ENCODE measurements at places on chromosomes 5 and 9.

DNA sequence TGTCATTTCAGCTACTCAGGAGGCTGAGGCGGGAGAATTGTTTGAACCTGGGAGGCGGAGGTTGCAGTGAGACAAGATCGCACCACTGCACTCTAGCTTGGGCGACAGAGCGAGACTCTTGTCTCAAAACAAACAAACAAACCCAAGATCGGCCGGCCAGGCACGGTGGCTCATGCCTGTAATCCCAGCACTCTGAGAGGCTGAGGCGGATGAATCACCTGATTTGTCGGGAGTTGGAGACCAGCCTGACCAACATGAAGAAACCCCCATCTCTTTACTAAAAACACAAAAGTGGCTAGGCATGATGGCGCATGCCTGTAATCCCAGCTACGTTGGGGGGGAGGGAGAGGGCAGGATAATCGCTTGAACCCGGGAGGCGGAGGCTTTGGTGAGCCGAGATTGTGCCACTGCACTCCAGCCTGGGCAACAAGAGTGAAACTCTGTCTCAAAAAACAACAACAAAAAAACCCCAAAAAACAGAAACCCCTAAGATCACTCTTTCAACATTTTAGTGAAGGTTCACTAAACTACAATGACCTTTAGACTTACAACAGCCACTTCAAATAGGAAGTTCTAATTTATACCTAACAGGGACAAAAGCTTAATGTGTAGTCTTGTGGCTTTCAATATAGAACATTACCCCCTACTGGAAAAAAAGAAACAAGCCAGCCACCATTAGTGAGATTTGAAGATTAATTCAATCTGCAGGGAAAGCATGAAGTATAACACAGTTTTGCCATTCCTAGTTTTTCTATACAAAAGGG, 7.0 kb downstream of the HSPA9 start:
- no peak for DNase-seq

GRCh38 chr9:88995200-88995577, 3.9 kb downstream of the S1PR3 start:
- no peak for DNase-seq

DNA sequence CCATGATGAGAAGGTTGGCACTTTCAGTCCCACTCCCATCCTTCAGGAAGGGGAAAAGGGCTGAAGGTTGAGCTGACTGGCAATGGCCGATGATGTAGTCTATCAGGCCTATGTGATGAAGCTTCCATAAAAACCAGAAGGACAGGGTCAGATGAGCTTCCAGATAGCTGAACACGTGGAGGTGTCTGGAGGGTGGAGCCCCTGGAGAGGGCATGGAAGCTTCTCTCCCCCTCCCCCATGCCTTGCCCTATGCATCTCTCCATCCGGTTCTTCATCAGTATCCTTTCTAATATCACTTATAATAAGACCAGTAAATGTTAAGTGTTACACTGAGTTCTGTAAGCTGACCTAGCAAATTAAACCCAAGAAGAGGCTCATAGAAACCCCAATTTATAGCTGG, 32.6 kb upstream of the SMU1 start:
- DNase-seq, result no peak

GRCh38 chr9:116693233-116693731, 6.2 kb downstream of the TRIM32 start:
- no peak for DNase-seq

GRCh38 chr5:152089644-152090043, 165.0 kb upstream of the GLRA1 start:
- no peak for DNase-seq

GRCh38 chr5:33379757-33380156, 61.0 kb upstream of the TARS1 start:
- no peak for DNase-seq

DNA sequence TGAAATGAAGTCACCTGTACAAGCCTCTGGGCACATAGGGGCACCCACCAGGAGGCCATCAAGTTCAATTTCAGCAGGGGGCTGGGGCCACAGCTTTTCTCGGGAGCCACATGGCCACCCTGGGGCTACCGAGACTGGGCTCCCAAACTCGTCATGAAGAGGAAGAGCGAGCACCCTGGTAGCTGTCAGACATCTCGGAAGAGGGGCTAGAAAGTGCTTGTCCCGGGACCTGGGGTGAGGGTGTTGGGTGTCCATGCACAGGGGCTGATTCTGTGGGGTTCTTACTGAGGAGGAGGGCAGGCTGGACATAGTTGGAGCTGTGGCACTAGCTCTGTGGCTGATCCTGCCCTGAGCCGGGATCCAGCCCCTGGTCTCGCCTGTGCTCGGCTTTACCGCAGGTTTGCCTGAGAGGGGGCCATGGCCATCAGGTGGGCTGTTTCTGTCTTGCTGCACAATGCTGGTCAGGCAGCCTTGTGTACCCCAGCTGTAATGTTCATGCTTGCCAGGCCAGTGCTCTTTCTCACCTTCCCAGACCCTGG, 70.3 kb downstream of the PHF2 start:
- DNase-seq, result no peak

- DNase-seq, result no peak
Observed at GRCh38 chr5:9151684-9152427, 394.0 kb downstream of the SEMA5A start.

DNA sequence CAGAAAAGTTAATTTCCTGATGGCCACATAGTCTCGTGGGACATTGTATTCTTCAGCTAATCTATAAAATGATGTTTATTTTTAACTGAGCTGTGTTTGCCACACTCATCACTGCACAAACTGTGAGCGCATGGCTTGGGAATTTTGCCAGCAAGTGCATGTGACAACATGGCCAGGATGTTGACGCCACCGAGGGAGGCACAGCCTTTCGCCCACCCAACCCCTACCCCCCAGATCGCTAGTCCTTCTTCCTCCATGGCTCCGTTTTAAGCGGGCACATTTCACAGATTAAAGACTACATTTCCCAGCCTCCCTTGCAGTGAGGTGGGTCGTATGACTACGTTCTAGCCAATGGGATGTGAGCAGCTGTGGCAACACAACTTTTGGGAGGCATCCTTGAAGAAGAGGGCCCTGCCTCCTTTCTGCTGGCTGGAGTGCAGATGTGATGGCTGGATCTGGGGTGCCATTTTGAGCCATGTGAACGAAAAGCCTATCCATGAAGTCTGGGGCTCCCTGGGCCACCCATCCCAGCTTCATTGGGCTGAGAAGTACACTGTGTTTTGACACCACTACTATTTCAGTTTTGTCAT, 7.9 kb downstream of the NRARP start:
- DNase-seq, result no peak

DNA sequence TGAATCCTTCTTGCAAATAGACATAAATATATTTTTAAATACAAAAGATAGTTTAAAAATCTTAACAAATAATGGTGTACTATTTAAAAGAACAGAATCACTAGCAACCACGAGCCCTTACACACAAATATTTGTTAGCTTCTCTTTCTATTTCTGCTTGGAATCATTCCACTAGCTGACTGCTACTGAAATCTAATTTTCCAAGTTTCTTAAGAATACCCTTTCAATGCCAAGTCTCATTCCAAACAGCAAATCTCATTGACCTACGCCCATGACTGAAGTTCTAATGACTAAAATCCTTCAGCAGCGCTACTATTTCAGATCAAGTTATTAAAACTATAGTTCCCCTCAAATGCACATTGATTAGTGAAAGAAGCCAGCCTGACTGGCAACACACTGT, 13.2 kb upstream of the PPP1R2B start:
- no peak for DNase-seq

DNA sequence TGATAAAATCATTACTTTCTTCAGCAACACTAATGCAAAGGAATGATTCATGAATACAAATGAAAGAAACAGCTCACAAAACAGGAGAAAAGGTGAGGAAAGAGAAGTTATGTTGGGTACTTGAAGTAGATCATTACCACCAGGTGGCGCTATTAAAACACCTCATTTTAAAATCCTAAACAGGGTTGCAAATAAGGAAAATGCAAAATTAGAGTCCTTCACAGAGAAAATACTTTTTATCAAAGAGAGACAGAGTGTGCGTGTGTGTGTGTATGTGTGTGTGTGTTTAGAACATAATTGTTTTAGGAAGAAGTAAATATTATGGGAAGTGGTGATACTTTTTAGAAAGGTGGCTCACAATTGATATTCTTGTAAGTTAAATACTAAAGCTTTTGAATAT, 49.5 kb upstream of the CD180 start:
- no peak for DNase-seq

DNA sequence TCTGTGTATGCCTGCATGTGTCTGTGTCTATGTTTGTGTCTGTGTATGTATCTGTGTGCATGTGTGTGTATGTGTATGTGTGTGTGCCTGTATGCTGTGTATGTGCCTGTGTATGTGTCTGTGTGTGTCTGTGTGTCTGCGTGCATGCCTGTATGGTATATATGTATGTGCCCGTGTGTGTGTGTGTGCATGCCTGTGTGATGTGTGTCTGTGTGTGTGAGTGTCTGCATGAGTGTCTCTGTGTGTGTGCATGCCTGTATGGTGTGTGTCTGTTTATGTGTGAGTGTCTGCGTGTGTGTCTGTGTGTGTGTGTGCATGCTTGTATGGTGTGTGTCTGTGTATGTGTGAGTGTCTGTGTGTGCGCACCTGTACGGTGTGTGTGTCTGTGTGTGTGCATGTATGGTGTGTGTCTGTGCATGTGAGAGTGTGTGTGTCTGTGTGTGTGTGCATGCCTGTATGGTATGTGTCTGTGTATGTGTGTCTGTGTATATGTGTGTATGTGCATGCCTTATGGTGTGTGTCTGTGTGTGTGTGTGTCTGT, 137.1 kb upstream of the IRX2 start:
- DNase-seq, result no peak

- no peak for DNase-seq
Observed at GRCh38 chr5:132561601-132562000, 4.8 kb downstream of the RAD50 start.

GRCh38 chr5:155402927-155403640, 389.5 kb downstream of the KIF4B start:
- DNase-seq, result no peak

GRCh38 chr9:31364171-31364570, 1020.3 kb upstream of the ACO1 start:
- DNase-seq, result no peak

DNA sequence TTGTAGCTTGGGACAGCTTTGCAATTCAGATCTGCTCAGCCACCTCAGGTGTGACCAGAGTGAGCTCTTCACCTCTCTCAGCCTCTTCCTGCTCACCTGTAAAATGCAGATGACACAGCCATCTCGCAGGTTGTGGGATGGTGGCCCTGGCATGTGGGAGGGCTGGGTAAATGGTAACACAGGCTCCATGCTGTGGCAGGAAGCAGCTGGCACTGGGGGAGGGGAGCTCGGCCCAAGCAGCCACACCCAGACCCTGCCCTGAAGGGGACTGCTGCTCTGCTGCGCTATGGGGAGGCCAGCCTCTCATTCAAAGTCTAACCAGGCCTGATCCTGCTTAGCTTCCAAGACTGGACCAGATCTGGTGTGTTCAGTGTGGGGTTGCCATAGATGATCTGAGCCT, 24.1 kb downstream of the PHF2 start:
- DNase-seq, result no peak

DNA sequence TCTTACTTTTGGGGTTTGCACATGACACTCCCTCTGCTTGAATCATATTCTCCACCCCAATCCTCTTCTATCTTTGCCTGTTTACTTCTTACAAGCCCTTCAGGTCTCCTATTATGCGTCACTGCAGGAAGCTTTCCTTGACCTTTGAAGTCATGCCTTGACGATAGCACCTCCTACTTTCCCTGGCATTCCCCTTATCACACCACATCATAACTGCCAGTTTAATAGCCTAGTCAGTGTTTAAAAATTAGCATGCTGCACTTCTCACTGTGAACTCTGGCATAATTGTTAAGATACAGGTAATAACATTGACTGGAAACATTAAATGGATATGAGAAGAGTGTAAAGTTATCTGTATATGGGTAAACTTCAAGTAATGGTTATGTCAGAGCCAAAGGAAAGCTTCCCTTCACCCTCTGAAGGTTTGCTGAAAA, 37.1 kb upstream of the CEP120 start:
- DNase-seq, result no peak

DNA sequence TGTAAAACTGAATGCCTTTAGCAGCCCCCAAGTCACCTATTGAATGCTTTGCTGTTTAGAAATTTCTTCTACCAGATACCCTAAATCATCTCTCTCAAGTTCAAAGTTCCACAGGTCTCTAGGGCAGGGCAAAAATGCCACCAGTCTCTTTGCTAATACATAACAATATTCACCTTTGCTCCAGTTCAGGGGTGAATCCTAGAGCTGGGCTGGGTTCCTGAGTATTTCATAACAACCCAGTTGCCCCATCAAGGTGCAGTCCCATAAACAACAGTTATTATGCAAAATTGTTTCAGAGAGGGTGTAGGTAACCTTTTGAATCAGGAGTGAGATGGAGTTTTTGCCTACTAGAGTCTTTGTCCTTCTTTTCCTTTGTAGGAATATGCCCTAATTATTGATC, 19.0 kb upstream of the C1QTNF3 start:
- DNase-seq, result no peak

- DNase-seq, result no peak
Observed at GRCh38 chr5:29702875-29703274, 1490.6 kb upstream of the CDH6 start.

- DNase-seq, result no peak
Observed at GRCh38 chr9:136975644-136976043, 1.7 kb upstream of the PTGDS start.

DNA sequence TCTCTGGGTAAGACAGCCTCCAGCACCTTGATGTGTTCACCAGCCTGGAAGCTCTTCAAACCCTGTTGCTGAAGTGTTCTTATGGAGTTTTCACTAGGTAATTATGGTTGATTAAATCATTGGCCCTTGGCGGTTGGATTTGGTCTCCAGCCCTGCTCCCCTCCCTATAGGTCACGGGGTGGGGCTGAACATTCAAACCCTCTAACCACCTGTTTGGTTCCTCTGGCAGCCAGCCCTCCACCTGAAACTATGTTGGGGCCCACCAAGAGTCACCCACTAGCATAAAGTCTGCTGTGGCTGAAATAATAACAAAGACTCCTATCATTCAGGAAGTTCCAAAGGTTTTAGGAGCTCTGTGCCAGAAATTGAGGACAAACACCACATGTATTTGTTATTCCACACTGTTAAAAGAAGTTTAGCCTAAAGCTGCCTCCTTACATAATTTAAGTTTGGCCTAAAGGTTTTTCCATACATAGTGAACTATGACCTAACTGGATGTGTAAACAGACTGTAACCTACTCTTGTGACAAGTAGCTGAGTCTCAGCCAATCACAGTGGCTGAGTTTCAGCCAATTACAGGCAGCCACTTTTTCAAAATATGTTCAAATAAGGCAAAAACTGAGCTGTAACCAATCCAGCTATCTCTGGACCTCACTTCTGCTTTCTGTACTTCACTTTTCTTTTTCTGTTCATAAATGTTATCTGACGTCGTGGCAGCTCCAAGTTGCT, 34.8 kb downstream of the TMEM252 start:
- DNase-seq, result no peak

- no peak for DNase-seq
Observed at GRCh38 chr5:117201001-117201400, 626.4 kb upstream of the SEMA6A start.

GRCh38 chr5:135193213-135194125, 159.4 kb upstream of the PITX1 start:
- DNase-seq, result no peak

GRCh38 chr5:174521449-174521848, 202.9 kb upstream of the MSX2 start:
- DNase-seq, result no peak
